ENCODE measurements at places on chromosomes 3 and 15.
A peak's percentile ranks its signal among the peaks of the same experiment; 100 is the strongest.

- DNase-seq: no peak
These were observed 51.1 kb downstream of the BDH1 start for GRCh38 chr3:197504641-197505121.

- no peak for DNase-seq
These were observed 76.8 kb upstream of the KLHL25 start for GRCh38 chr15:85871545-85871944.

GRCh38 chr3:26281284-26281985, 341.1 kb upstream of the LRRC3B start:
- DNase-seq: no peak

DNA sequence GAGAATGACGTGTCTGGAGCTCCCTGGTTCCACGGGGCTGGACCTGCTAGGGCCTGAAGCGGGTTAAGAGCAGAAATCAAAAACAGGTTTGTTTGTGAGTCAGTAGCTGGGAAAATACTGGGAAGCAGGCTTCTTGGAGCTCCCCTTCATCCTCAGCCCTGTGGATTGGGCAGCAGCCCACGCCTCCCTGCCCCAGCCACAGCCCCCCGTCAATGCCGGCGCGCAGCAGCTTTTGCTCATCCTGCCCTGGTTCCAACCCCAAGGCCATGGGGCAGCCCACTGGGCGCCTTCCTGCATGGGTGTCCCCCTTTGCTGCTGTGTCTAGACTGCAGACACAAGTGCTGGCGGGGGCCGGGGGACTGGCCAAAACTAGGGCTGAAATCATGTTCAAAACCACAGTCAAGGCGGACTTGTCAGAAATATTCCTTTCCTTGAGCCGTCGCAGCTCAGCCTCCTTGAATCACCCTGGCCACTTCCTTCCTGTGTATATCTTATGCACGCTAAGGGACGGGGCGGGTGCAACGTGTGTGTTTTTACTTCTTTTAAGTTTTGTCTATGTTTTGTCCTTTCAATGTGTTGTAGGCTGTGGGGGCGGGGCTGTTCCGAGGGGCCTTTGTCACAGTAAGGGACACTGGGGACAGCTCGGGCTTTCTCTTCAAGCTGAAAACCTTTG, 108.1 kb downstream of the KLF13 start:
- DNase-seq: peak; percentile 81

DNA sequence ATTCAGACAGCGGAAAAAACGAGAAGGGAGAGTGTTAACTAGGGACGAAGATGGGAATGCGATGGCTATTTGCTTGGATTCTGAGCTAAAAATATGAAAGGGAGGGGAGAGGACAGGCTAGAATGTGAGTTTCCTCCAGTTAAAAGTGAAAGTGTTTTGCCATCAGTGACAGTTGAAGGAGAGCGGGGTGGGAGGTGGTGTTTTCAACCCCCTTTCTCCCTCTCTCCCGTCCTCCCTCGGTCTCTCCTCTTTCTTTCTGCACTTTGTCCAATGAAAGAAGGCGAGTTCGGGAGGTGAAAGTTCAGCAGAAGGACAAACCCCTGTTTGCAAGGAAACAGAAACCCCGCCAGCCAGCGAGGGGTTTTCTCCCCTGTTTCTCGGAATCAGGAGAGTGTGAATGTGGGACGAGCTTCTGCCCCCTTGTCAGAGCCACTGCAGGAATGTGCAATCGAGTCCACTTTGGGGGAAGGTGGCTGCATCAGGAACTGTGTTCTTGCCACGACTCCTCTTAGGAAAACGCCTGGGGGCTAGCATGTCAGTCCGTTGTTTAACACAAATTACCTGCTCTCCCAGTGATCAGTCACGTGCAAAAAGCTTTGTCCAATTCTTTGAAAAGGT, 975 bp upstream of the FOXP1 start:
- peak; percentile 30 for DNase-seq

- no peak for DNase-seq
These were observed 3.6 kb downstream of the KAT2B start for GRCh38 chr3:20043825-20044224.

- DNase-seq: no peak
These were observed 421.3 kb downstream of the FOXP1 start for GRCh38 chr3:71162221-71162620.

DNA sequence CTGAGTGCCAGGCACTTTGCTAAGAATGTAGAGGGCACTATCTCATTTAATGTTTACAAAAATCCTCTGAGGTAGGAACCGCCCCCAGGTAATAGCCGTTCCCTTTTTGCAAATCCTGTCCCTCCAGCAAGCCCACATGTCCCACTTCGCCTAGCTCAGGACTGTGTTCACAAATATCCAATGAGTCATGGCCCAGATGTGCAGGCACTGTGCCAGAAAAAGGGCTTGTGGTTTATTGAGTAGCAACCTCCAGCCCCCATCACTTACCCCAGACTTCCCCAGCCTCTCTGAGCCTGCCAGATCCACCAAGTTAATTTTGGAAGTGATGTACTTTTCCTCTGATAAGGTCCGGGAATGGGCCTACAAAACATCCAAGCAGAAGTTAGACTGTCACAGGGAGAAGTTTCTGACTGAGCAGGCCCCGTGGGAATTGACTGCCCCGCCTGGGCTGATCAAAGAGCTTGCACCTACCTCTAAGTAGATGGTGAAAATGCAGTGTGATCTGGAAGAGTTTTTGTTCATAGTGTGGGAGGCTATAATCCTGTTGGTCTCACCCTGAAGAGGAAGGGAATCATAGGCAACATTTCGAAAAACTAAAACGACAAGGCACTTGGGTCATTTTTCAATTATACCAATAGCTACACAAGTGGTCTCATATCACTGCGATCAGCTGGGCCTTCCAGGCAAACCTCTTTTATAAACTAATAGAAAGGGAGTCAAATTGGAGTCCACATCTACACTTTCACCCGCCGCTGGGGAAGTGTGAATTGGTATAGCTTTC, 15.7 kb downstream of the KIF9 start:
- DNase-seq: peak; percentile 58

GRCh38 chr3:171862993-171863521, 19.9 kb downstream of the TMEM212 start:
- no peak for DNase-seq

GRCh38 chr15:90539789-90540188, 10.1 kb downstream of the CRTC3 start:
- DNase-seq: no peak

- DNase-seq: no peak
These were observed 36.2 kb downstream of the GXYLT2 start for GRCh38 chr3:72924055-72924454.

All from activated CD8-positive, alpha-beta memory T cell treated with anti-CD3 and anti-CD28 coated beads, Interleukin-2, amount 50 U/mL, for 4 hours (primary cell).